ENCODE measurements at places on chromosomes 13 and 19.
A peak's percentile ranks its signal among the peaks of the same experiment; 100 is the strongest.

DNA sequence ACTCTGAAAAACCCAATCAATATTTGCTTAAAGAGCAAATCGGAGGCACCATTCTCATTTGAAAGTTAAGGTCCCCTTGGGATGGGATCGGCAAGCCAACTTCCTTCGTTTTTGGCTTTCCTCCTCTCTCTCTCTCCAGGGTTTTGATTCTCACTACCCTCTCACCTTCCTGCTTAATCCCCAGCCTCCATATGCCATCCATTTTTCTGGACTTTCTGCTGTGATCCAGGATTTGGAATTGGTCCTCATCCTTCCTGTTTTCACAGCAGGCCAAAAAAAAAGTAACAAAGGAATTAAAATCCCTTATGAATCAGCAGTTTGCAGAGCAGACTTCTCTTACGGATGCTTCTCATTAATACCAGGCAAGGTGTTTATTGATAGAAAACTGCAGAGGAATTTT is 283.1 kb upstream of the TMTC4 start:
- no peak for DNase-seq

DNA sequence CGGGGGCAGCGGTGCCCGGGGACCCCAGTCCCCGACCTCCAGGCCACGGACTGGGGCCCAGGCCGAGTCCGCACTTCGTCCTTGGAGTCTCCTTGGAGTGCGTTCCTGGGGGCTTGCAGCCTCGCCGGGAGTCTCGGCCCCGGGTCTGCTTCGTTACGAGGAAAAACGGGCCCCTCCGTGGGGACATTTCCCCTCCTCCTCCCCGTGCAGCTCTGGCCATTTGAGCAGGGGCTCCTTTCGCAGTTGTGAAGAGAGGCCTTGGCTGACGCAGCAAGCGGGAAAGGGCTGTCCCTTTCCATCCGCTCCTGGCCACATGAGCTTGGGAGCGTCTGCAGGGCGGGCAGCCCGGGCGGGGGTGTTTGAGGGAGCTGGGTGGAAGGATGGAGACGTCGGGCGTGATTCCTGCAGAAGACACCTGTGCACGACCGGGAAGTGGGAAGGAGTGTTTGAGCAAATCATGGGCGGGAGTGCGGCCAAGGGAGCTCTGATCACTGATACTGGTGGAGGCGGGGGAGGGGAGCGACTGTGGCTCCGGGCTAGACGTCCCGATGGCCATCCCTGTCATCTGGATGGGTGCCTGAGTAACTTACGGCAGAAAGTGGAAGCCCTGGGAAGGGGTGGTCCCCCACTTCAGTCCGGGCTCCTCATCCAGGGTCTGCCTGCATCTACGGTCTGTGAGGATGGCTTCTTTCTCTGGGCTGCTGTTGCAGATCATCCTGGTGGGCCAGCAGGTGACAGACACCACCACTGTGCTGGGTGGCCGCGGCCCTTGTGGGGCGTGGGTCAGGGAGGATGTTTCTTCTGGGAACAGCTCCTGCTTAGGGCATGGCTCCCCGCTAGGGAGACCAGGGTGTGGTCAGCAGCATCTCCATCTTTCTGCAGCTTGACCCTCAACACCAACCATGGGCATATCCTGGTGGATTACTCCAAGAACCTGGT is 736 bp downstream of the GPI start:
- DNase-seq: peak; percentile 28

DNA sequence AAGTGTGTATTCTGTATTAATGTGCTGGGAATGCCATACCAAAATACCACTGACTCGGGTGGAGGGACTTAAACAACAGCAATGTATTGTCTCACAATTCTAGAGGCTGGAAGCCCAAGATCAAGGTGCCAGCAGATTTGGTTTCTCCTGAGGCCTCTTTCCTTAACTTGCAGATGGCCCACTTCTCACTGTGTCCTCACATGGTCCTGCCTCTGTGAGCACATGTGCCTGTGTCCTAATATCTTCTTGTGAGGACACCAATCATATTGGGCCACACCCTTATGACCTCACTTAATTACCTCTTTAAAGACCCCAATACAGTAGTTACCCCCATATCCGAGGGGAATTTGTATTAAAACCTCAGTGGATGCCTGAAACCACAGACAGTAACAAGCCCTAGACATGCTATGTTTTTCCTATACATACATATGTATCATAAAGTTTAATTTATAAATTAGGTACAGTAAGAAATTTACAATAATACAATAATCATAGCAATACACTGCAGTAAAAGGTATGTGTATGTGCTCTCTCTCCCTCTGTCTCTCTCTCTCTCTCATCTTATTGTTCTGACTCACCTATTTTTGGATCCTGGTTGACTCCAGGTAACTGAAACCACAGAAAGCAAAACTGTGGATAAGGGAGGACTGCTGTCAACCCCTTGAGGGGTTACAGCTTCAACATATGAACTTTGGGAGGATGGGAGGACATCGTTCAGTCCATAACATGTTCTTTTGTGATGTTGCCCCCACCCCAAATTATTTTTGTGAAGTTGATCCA is 174.3 kb downstream of the IRS2 start:
- no peak for DNase-seq

GRCh38 chr19:38483016-38483630 is 49.6 kb downstream of the RYR1 start:
- DNase-seq: no peak

GRCh38 chr19:6516659-6517291 is 14.1 kb upstream of the TNFSF9 start:
- DNase-seq: peak; percentile 86

GRCh38 chr13:43846496-43847158 is 32.9 kb downstream of the CCDC122 start:
- DNase-seq: no peak

DNA sequence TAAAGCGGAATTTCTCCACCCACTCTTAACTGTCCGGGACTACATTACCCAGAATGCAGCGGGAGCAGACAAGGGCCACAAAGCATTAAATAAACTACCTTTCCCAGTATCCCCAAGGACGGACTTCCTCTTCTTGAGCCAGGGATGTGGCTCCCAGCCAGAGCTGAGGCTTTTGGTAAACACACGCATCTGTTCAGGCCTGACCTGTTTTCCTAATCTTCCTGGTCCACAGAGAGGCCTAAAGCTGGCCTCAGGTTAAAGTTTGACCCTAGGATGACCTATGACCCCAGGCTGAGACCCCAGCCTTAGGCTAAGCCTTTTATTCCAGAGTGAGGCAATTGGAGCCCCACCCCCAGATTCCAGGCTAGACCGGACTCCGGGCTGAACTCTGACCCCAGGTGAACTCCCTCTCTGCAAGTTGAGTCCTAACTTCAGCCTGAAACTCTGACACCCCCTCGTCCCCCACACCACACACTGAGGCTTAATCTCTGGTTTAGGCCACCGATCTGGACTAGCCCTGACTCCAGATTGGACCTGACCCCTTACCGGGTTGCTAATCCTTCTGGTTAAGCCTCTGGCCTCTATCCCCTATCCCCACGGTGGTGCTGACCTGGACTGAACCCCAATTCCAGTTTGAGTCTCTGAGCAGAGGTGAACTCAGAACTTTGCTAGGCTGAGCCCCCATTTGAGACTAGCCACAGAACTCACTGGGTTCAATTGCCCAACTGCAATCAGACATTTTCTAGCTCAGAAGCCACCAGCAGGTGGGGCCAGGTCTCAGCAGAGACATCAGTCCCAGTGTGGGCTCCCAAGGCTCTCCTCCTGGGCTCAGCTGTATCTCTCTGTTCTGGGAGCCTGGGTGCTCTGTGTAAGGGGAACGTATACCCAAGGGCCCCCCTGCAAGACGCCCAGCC is 750 bp upstream of the GPR108 start:
- peak; percentile 43 for DNase-seq

- no peak for DNase-seq
These were observed 177.4 kb upstream of the UBL3 start for GRCh38 chr13:30027569-30028455.

DNA sequence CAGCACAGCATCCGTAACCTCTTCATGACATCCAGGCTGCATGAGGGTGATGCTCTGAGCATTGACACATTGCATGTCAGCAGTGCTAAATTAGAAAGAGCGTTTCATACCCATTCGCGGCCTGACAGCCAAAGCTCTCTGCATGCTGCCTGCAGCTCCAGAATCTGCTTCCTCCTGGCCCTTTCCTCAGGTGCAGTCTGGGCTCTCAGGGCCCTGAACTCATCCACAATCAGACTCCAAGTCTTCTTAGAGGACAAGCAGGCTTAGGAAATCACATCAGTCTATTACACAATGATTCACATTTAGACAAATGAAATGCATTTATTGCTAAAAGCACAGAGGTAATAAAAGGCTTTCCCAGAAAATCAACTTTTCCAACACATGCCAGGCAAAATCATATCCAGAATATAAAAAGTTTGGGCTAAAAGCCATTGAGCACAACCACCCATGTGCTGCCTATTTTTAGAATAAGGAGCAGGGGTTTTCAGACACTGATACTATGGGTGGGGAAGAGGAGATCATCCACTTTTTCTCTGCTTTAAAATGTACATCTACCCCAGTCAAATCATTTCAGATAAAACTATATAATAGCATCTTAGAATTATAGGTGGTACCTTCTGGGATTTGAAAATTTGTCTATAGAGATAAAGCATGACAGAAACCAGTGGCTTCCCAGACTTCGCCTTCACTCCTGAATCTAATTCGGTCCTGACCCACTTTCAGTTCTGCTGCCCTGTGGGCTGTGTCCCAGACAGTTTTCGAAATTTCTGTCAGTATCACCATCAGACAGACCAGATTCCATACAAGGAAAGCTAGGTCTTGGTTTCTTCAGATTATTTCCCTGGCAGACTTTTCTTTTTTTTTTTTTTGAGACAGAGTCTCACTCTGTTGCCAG is 109.3 kb downstream of the COL4A2 start:
- DNase-seq: no peak

- no peak for DNase-seq
These were observed 364.3 kb downstream of the KCNRG start for GRCh38 chr13:50379584-50379983.

GRCh38 chr19:42067315-42067888 is 2.6 kb downstream of the GRIK5 start:
- DNase-seq: no peak

- DNase-seq: no peak
These were observed 150.3 kb downstream of the KATNAL1 start for GRCh38 chr13:30156826-30157615.

DNA sequence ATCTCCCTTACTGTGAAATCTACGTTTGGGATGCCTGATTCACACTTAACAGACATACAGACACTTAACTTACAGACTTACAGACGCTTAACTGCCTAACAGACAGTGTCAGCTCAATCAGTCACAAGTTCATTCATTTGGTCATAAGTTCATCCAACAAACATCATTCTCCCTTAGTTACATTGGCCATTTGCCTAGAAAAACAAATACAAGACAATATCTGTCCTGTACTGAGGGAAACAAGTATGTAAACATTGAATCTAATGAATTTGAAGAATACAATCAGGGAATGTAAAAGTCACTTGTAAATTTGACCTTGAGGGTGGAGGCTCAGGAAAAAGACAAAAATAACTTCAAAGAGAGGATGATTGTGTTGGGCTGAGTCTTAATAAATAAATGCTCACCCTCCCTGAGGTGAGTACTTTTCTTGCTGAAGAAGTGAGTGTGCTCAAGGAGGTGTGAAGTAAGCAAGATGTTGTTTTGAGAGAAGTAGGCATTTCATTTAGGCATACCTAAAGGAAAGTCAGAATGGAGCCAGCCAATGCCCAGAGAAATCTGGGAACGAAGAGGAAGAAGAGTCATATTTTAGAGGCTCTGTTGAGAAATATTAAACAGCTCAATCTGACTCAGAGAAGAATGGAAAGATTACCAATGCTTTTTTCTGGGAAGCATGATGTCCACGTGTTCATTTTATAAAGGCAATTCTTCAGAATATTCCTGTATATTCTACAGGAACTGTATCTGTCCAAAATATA is 958.4 kb upstream of the SLC10A2 start:
- no peak for DNase-seq

DNA sequence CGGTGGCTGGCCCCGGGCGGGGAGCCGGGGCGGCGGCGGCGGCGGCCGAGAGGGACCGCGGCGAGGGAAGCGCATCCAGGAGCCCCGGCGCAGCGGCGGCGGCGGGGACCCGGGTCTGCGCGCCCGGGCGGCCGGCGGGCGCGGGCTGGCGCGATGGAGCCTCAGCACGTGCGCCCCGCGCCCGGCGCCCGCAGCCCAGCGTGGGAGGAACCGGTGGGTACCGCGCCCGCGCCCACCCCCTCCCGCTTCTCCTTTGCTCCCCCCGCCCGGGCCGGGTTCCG is 7.8 kb upstream of the DGKH start:
- DNase-seq: no peak

- DNase-seq: no peak
These were observed 9.3 kb downstream of the GSK3A start for GRCh38 chr19:42233106-42233505.

DNA sequence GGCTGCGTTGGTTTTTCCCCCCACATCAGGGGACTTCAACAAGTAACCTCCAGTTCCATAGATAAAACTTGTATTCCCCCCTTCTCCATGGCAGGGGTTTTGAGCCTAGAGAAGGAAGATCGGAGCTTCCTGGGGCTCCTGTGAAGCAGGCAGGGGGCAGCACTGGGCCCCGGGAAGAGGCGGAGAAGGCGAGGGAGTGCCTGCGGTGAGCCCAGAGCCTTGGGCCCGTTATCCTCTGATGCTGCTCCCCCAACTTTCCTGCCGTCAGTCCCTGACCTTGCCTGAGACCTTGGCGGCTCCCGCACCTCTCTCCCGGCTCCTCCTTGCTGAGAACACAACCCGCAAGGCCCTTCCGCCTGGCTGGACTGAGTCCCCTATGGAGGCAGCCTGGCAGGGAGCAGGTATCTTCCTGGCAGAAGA is 2.5 kb downstream of the LIPE start:
- no peak for DNase-seq

DNA sequence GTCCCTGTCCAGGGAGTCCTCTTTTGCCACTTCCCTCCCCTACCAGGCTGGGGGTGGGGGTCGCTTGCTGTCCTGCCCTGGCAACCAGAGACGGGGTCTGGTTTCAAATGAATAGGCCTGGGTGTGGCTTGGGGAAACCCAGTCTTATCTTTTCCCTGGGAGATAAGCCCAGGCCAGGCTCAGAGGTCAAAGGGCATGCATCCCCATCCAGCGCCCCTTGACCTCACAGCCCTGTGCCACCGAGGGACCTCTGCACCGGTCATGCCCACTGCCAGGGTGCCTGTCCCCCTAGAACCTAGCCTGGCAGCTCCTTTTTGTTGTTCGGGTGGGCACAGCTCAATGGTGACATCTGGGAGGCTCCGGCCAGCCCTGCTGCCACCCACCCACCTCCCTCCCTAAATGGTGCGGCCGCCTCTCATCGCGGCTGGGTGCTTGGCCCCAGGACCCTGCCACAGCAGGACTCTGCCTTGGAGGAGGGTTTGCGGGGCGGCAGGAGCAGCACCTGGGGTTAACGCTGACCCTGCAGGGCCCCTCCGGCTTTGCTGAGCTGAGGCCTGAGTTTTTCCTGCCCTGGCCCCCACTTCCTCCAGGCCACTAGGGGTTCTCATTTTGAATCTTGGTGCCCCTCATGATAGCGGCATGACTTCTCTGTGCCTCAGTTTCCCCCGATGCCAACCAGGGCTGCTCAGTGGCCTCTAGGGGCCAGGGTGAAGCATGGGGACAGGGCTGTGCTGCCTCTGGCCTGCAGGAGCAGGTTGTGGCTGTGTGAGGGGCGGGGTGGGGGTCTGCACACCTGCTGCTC is 2.9 kb upstream of the CERS1 start:
- DNase-seq: no peak

Measured in occipital lobe (tissue), 3 donors.